DMS79 treated with DMSO at 0.1 percent for 48 hours (cell line): ENCODE measurements at places on chromosomes 12 and 14.

- no peak for DNase-seq
Observed at GRCh38 chr14:75224561-75224960, 48.1 kb upstream of the TMED10 start.

GRCh38 chr14:61925043-61925442, 162.8 kb downstream of the SNAPC1 start:
- DNase-seq: no peak

DNA sequence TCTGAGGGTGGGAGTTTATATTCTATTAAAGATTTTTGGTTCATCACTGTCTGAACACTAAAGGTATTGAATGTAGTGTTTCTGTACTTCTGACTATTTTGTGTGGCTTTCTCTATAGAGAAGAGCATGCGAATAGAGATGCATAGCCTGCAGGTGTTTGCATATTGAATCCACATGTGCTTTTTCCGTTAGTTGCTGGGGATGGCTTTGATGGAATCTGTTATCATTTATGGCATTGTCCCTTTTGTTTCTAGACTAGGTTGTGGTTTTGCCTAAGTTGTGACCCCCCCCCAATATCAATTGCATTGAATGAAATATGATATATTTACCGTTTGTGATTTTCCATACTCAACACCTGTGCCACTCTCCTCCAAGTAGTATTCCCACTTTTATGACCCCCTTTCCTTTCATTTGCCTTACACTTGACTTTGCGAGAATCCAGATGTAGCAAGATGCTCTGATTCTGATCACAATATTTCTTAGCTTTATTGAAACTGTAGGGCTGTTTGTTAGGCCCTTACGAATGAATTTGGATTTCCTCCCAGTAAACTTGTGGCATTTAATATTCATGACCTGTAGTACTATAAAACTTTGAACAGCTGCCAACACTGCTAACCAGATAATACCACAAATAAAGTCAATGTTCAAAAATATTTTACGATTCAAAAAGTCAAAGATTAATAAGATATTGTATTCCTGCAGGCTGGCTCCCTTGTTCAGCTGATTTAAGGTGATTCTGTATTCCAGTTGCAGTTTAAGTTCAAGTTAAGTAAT, 176.4 kb downstream of the TMTC2 start:
- no peak for DNase-seq

GRCh38 chr14:32478050-32478449, 149.0 kb downstream of the AKAP6 start:
- DNase-seq: no peak

DNA sequence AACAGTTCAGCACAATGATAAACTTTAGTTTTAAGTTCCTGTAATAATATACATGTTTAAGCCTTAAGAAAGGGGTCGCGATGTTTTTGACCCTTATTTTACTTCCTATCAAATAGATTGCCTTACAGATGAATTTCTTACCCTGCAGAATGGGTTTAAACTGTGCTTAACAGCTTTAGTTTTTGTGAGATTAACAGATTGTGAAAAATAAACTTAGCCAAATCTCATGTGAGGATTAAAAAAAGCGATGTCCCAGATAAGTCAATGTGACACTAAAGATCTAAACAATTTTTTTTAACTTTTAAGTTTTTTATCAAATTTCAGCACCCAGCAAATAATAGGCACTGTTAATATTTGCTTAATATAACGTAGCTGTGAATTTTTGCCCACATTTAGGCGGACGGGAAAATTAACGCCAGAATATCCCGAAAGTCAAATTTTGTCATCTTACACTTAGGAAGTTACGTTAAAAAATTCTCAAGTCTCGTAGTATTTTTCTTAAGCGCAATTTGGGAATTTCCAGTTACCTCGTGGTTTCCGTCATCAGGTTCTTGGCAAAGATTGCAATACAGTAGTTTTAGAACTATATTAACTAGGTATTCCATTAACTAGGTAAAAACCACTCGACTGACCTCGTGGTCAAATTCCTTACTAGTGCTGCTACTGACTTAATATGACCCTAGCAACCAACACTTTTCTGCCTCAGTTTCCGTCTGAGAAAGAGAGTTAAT, 1.2 kb downstream of the HNRNPC start:
- DNase-seq: no peak

DNA sequence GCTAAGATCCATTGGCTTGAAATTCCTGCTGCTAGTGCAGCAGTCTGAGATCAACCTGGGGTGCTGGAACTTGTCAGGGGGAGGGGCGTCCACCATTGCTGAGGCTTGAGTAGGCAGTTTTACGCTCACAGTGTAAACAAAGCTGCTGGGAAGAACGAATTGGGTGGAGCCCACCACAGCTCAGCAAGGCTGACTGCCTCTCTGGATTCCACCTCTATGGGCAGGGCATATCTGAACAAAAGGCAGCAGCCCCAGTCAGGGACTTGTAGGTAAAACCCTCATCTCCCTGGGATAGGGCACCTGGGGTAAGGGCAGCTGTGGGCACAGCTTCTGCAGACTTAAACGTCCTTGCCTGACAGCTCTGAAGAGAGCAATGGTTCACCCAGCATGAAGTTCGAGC, 191.7 kb downstream of the ALG10B start:
- no peak for DNase-seq

DNA sequence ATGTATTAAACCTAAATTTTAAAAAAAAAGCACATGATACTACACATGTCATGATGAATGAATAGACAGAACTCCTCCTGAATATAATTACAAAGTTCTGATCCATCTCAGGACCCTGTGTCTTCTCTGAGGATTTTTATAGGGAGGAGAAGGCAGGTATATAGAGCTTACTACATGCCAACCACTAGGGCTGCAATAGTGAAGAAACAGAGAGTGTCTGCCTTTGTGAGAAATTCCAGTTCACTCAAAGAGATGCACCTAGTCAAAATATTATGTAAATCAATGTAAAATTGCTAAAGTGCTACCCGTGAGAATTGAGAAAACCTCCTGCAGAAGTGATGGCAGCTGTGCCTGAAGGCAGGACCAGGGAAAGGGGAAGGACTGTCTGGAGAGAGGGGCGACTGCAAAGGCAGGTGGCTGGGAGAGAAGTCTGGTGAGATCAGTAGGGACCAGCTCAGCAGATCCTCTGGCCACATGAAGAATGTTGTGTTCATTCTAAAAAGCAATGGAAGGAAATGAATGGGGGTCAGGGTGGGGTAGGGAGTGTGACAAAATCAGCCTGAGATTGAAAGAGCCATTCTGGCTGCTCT, 15.1 kb downstream of the ABHD4 start:
- no peak for DNase-seq

GRCh38 chr12:11689591-11690186, 40.2 kb downstream of the ETV6 start:
- DNase-seq: no peak

GRCh38 chr12:6696690-6697583, 3.7 kb downstream of the PIANP start:
- DNase-seq: no peak

DNA sequence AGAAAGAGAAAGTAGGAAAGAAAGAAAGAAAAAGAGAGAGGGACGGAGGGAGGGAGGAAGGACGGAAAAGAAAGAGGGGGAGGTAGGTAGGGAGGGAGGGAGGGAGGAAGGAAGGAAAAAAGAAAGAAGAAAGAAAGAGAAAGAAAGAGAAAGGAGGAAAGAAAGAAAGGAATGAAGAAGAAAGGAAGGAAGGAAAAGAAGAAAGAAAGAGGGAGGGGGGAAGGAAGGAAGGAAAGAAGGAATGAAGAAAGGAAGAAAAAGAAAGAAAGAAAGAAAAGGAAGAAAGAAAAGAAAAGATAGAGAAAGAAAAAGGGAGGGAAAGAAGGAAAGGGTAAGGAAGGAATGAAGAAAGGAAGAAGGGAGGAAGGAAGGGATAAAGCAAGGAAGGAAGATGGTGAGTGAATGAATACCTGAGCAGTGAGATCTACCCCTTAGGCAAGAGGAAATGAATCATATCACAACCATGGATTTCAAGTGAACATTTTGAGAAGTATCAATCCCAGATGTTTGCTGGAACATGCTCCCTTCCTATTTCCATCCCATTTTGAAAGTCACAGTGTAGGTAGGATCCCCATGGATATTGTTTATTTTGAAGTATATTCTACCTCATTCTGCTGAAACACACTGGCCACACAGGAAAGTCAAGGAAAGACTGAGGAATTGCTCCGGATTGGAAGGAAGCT, 639.4 kb upstream of the TBX3 start:
- no peak for DNase-seq

DNA sequence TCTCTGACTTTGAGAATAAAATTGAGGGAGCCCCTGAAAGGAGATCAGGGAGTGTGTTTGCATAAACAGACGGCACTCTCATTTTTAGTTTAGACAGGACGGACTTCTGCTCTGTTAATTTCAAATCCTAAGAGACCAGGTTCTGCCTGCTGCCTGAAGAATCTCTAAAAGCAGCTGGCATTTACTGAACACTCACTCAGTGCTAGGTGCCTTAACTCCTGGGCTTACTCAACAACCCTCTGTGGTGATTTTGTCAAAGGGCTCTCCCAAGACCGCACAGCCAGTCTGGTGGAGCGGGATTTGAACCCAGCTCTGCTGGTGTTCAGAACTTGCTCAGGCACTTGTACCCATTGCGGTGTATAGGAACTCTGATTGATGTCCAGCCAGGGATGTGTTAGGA, 2.2 kb downstream of the ORAI1 start:
- no peak for DNase-seq

- DNase-seq: no peak
Observed at GRCh38 chr12:1619587-1619986, 9.4 kb upstream of the WNT5B start.

GRCh38 chr14:65334765-65335410, 77.6 kb upstream of the FUT8 start:
- DNase-seq: peak; percentile 42

DNA sequence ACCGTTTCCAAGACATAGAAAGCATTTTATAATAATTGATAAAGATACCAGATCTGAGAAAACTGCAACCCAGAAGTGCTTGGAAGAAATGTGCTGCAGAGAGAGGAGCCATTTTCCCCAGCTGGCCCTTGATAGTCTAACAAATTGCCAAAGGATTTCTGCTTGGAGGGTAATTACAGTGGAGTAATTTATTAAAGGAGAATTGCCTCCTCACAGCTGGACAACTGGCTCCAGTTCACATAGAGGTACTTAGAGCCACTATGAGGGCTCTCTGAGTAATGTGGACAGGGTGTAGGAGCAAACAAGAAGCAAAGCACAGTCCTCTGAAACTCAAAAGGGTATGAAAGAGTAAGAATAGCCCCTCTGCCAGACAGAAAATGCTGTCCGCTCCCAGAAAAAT, 335.6 kb downstream of the SYT1 start:
- peak; percentile 98 for DNase-seq

DNA sequence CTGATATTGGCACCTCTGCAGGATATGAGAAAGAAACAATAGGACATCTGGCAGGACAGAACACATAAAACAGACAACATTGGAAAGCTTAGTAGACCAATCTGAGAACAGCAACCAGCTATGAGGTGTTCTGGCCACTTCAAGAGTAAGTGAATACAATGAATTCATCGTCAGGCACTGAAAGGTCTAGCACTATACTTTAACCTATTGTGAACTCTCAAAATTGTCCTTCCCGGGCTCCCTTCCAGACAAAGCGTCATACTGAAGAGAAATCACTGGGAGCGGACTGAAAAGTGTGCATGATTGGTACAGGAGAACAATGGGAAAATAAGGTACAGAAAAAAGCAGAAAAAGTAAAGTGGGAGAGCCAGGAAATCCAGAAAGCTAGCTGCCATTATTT, 75.8 kb downstream of the LRP6 start:
- no peak for DNase-seq

DNA sequence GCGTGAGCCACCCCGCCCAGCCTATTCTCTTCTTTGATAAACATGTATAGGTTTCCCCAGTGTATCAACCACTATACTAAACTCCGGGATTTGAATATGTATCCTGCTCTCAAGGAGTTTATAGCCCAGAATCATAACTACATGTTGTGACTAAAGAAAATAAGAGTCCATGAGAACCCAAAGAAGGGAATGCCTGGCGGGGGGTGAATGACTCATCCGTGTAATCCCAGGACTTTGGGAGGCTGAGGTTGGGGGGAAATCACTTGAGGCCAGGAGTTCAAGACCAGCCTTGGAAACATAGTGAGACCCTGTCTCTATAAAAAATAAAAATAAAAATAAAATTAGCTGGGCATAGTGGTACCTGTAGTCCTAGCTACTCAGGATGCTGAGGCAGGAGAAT, 57.2 kb downstream of the SIX6 start:
- no peak for DNase-seq

DNA sequence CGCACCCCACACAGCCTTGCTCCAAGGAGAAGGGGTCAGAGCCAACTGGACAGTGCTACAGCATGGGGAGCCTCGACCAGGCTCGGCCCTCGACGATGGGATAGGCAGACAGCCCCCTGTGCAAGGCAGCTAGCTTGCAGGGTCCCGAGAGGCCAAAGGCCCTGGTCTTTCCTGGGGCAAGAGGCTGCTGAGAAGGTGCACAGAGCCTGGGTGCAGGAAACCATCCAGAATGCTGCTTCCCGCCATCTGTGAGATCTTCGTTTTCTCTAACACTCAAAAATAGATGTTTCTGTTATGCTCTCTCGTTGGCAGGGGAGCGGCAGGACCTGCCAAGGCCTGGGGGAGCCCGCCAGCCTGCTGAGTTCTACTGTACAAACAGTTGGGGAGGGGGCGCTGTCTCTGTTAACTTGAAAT, 168.0 kb upstream of the RTL1 start:
- DNase-seq: no peak

GRCh38 chr12:52777566-52777965, 421 bp upstream of the KRT76 start:
- DNase-seq: no peak

DNA sequence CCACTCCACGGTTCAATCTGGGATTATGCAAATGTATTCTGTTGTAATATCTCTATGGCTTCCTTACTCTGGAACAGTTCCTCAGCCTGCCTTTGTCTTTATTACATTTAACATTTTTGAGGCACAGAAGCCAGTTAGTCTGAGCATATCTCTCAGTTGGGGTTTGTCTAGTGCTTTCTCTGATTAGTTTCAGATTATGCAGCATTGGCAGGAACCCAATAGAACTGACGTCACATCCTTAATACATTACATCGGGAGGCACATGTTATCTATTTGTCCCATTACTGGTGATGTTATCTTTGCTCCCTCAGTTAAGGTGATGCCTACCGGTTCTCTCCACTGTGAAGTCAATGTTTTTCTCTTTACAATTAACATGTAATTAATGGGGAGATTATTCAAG, 62.4 kb downstream of the PPM1A start:
- no peak for DNase-seq

GRCh38 chr12:120252071-120252906, 13.2 kb downstream of the PXN start:
- no peak for DNase-seq
